ENCODE measurements at places on chromosomes 5 and 9. TPM values are rescaled to one million over a fixed set of nuclear protein-coding genes. Genes with fewer than 3 reads are reported as not detected.

TMC1 gene
- not detected for total RNA-seq

NOXA1 gene
- 1.3 TPM for total RNA-seq

PCDHB13 gene
- total RNA-seq, result 0.19 TPM

PLEKHG4B gene
- not detected for total RNA-seq

ADAMTS12 gene
- total RNA-seq, result 3.4 TPM

BRD9 gene
- 17.7 TPM for total RNA-seq

DNA sequence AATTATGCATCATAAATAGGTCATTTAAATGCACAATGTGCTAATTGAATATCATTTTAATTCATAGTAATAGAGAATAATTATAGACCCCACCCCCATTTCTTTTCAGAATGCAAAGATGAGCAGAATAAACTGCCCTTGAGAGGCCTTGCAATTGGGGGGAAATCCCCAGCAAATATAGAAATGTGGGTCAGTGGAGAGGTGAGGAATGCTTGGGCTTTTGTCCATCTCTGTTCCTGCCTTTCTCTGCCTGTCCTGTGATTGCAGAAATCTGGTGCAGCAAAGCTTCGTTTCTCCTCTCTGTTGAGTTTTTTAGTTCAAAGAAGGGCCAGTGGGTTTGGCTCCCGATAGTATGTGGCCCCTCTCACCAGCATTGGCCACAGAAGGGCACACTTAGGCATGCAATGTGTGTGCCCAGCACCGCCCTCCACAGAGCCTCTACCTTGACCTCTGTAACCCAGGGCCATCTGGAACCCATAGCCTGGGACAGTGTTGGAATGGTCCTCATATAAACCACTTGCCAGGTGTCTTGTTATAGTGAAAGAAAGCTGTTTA lies 164.2 kb downstream of the SEMA6A start:
- no peak for DNase-seq

GRCh38 chr5:16366491-16366890 lies 99.1 kb downstream of the ZNF622 start:
- no peak for DNase-seq

DNA sequence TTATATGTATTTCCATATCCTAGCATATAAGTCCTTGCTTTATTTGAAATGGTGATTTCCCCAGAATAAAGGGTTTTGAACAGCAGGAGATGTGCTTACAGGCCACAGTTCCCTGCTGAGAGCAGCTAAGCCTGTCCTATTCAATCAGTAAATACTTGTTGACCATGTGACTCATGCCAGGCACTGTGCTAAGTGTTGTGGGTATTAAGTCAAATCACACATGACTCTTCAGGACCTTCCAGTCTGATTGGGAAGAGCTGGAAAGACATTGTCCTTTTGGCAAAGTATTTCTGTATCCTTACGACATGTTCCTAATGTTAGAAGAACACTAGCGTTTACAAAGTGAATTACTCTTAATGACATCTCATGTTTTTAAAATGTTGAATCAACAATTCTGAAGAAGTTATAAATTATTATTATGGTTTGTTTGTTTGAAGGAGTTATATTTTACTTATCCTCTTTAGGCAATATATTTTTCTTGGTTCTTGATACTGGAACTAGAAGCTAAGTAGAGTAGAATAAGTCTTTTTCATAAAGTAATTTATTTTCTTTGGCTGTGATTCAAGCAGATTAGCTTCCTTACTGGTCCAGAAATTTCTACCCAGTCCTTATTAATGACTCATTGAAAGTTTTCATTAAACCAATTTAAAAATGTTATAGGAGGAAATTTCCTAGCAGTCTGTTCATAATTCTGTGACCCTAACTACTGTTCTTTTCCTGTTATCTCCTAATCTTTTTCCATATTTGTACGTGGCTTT lies 82.1 kb downstream of the GAPVD1 start:
- no peak for DNase-seq

- no peak for DNase-seq
Observed at GRCh38 chr9:73061146-73061545, 90.5 kb upstream of the ANXA1 start.

GRCh38 chr9:35711501-35712428 lies 20.2 kb downstream of the TLN1 start:
- no peak for DNase-seq

DNA sequence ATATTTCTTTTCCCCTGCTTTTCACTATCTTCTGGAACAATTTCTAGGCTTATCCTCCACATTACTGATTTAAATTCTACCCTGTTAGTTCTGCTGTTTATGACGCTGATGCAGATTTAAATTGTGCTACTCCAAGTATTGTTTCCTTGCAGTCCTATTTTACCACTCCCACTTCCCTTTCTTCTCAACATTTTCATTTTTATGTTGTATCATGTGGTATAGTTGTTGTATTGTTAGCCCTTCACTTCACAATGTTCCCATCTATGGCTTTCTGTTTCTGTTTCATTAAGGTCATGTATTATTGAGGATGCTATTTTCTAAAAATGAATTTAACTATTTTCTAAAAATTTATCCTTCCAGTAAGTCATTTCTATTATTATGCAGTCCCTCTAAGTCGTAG lies 254.4 kb downstream of the NDUFS4 start:
- DNase-seq, result no peak

DNA sequence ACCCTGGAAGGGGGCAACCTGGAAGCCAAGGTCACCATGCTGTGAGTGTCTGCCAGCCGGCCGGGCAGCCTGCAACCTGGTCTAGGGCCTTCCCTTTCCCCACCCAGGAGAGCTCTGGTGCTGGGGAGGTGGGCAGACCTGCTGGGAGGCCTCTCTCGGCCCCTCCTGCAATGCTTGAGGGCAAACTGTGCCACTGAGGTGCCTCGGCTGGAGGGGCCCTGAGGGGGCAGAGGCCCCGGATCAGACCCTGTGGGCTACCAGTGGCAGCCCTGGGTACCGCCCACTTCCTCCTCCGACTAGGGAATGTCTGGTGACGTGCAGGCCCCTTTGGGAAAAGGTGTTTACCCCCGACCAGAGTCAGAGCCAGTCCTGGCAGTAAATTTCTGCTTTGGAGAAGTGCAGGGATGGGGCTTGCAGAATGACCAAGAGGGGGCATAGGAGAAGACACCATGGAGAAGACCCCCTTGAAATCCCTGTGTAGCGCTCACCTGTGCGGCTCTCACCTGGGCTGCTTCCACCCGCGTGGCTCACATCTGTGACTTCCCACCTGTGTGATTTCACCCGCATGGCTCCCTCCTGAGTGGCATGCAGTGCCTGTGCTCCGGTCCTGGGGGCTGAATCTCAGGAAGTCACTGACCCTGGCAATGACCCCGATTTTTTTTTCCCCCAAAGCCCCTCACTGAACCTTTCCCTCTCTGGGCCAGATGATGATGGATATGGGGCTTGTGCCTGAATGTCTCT lies 1.1 kb downstream of the LCN1 start:
- DNase-seq, result peak; percentile 27

GRCh38 chr5:172694541-172694940 lies 53.5 kb downstream of the NEURL1B start:
- DNase-seq, result no peak

- no peak for DNase-seq
Observed at GRCh38 chr5:43203373-43203772, 11.3 kb downstream of the NIM1K start.

- no peak for DNase-seq
Observed at GRCh38 chr5:55308254-55308836, 556 bp downstream of the MTREX start.

DNA sequence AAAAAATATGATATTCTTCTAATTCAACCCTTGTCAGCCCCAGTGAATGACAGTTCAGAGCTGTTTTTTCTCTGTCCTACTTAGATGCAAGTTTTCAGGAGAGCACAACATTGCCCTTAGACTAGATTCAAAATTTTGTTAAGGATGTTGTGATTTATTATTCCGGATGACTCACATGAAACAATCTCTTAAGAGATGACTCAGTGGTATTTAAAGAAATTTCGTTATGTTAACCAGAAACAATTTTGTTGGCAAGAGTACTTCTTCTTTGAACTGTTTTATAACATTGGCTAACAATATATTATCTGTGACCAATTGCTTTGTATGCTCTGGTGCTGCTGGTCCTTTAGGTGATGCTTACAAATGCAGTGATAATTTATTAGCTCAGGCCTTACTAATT lies 132.0 kb downstream of the IZUMO3 start:
- no peak for DNase-seq

GRCh38 chr9:125549465-125549871 lies 157.5 kb downstream of the MAPKAP1 start:
- no peak for DNase-seq

DNA sequence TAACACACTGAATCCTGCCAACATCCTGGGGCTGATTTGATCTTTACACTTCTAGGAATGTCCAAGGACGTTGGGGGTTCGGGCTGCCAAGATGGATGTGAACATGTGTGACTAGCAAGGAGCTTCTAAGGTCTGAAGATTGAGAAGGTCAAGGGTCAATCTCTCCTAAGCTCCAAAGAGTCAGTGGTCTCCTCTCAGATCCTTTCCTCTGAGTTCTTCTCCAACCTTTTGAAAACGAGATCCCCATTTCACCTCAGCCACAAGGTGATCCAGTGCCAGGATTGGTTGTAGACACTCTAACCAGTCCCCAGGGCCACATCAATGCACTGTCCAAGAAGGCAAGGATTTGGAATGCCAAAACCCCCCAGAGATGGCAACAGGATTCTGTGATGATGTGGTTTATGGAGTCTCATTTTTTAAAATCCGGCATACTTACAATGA lies 266.8 kb downstream of the NDUFS4 start:
- no peak for DNase-seq

DNA sequence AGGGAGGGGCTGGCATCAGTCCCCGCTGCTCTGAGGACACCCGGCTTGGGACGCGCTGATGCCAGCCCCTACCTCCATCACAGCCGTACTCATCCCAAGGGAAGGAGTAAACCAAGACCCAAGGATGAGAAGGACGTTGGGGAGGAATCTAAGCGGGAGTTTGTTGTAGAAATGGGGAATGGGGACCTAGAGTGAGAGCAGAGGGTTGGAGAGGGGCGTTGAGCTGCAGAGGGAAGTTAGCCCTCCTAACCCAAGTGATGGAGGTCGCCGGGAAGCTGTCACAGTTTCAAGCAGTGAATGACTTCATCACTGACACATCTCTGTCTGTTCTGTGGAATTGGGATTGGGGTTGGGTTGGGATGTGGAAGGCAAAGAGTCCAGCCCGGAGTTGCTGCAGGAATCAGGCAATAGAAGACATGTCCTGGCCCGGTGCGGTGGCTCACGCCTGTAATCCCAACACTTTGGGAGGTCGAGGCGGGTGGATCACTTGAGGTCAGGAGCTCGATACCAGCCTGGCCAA lies 759 bp upstream of the SUSD1 start:
- DNase-seq, result no peak

DNA sequence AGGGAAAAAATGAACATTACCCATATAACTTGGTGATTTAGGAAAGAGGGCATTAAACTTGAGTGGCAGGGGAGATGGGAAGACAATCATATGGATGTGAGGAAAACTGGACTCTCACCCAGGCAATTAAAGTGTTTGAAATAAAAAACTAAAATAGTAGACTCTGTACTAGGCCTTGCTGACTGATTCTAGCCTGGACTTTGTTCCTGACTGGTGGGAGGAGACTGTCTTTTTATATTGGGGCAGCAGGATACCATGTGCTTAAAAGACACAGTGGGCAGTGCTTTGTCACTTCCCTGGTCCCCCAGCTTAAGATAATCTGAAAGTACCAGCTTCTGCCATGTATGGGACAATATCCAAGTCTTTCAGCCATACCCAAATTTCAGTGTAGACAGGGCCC lies 107.0 kb downstream of the ACTL7B start:
- no peak for DNase-seq

DNA sequence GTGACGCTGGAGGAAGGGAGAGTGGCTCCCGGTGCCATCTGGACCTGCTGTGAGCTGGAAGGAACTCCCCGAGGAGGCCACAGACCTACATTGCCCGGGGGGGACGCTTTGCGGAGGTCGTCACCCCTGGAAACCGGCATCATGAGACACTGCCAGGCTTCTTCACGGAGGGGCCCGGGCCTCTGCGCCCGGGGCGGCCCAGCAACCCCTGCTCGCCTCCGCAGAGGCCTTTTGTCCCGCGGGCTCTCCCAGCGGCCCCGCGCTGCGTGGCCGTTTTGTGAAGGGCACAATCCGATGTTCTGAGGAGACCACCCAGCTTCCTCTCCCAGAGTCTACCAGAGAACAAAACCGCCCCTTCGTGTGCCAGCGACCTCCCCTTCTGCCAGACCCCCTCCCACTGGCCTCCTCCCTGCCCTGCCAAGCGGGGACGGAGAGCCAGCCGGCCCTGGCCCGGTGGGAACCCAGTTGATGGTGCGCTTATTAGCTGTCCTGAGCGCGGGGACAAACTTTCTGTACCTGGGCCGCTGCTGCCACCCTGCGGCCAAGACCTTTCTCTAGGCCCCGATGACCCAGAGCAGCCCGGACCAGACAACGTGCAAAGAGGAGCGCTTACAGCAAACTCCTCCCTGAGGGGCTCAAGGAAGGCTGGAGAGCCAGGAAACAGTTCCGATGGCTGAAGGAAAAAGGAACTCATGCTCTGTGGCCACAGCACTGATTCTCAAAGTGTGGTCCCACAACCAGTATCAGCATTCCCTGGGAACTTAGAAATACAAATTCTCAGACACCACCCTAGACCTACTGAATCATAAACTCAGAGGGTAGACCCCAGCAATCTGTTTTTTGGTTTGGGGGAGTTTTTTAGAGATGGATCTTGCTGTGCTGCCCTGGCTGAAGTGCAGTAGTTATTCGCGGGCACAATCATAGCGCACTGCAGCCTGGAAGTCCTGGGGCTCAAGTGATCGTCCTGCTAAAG lies 86.7 kb downstream of the SLC1A3 start:
- peak; percentile 74 for DNase-seq

GRCh38 chr5:73948720-73949119 lies 322.7 kb downstream of the ARHGEF28 start:
- DNase-seq, result no peak

DNA sequence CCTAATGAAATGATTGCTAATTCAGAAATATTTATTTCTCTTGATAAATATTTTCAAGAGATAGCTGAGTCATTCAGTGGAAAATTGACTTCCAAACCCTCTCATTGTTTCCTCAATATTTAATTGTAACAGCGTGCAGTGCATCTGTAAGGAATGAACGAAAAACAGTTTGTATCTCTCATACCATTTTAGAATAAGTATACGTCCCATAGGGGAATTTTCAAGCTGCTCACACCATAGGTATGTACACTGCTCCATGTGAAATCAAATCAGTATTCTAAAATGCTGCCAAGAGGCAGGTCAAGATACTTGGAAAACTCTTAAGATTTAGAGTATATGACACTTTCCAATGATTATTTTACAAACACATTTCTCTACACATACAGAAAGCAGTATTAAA lies 202.2 kb downstream of the ARL15 start:
- no peak for DNase-seq

Data from liver (tissue), 10 donors.